Testis (tissue), 5 donors: ENCODE measurements at places on chromosomes 6 and 20. TPM values are rescaled to one million over a fixed set of nuclear protein-coding genes. Genes with fewer than 3 reads are reported as not detected.

GRCh38 chr20:1505361-1505760 is 14.1 kb upstream of the SIRPB2 start:
- H3K27me3 ChIP-seq = no peaks in the 10 kb centered on the region
- no peaks in the 10 kb centered on the region for H3K36me3 ChIP-seq
- no peak for DNase-seq

GRCh38 chr20:24478584-24478983 is 9.2 kb downstream of the SYNDIG1 start:
- H3K27ac ChIP-seq = no peak overlapping the region
- no peaks in the 10 kb centered on the region for H3K27me3 ChIP-seq
- no peak overlapping the region for H3K4me3 ChIP-seq
- H3K36me3 ChIP-seq = no peaks in the 10 kb centered on the region
- H3K4me1 ChIP-seq = no peaks in the 10 kb centered on the region

The TMEM217 gene
- 46.5 TPM for polyA plus RNA-seq

DNA sequence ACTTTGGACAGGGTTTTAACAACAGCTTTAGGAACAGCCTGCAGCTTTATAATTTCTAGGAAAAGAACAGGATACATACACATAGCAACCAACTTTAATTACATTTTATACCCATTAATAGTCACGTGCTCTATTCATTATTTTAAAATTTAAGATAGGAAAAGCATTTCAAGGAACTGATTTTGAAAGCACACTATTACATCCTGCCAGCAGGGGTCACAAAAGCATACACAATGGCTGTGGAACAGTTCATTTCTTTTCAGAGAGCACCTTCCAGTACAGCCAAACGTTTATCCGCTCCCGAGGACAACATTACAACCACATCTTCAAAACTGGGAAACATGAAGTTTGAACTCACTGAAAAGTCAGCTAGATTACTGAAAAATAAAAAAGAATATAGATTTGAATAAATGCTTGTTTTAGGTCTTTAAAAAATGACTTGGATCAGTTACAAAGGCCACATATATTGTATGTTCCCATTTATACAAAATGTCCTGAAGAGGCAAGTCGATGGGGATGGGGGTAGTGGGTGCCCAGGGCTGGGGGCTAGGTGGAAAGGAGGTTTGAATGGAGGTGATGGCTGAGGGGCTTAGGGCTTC is 104.6 kb upstream of the EXOC2 start:
- no peaks in the 10 kb centered on the region for H3K4me1 ChIP-seq
- peak; percentile 69 for DNase-seq
- H3K27me3 ChIP-seq = no peaks in the 10 kb centered on the region
- no peak overlapping the region for H3K4me3 ChIP-seq
- H3K27ac ChIP-seq = no peak overlapping the region
- H3K36me3 ChIP-seq = no peaks in the 10 kb centered on the region

DNA sequence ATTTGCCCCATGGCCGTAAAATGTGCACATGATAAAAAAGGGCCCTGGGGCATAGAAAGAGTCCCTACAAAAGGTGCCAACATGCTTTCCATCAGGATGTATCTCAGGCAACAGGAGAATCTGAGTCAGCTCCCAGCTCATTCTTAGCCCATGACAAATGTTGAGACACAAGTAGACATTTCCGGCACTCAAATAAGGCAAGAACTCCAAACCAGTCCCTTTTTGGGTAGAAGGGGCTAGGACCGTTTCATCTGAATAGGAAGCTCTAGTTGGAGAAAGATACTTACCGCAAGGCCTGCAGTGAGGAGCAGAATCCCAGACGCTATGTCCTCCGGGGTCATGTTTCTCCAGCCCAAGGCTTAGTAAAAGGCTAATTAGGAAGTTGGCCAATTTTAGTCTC is 261.0 kb upstream of the RIN2 start:
- no peaks in the 10 kb centered on the region for H3K36me3 ChIP-seq
- H3K4me3 ChIP-seq = no peak overlapping the region
- no peak for DNase-seq
- H3K4me1 ChIP-seq = peaks cover 7% of the 10 kb centered on the region

GRCh38 chr20:63158845-63159244 is 57.1 kb downstream of the YTHDF1 start:
- no peak overlapping the region for H3K27ac ChIP-seq
- no peaks in the 10 kb centered on the region for H3K36me3 ChIP-seq
- no peak overlapping the region for H3K4me3 ChIP-seq
- H3K27me3 ChIP-seq = no peaks in the 10 kb centered on the region

The APCDD1L gene
- polyA plus RNA-seq = 0.20 TPM

- H3K27ac ChIP-seq = no peak overlapping the region
- no peaks in the 10 kb centered on the region for H3K4me1 ChIP-seq
- no peak for DNase-seq
- H3K36me3 ChIP-seq = no peaks in the 10 kb centered on the region
- H3K27me3 ChIP-seq = no peaks in the 10 kb centered on the region
Observed at GRCh38 chr6:143090314-143091044, 29.8 kb downstream of the AIG1 start.

- no peaks in the 10 kb centered on the region for H3K4me1 ChIP-seq
- no peaks in the 10 kb centered on the region for H3K36me3 ChIP-seq
- H3K27me3 ChIP-seq = no peaks in the 10 kb centered on the region
- no peak overlapping the region for H3K27ac ChIP-seq
- DNase-seq = no peak
- H3K4me3 ChIP-seq = no peak overlapping the region
Observed at GRCh38 chr6:159080217-159080976, 35.6 kb upstream of the TAGAP start.

The HLA-DQA1 gene
- polyA plus RNA-seq = 33.9 TPM

The DZANK1 gene
- polyA plus RNA-seq = 11.6 TPM

The COL19A1 gene
- 0.30 TPM for polyA plus RNA-seq

The APOBEC2 gene
- 8.5 TPM for polyA plus RNA-seq

GRCh38 chr6:161152907-161153662 is 120.8 kb downstream of the AGPAT4 start:
- no peak overlapping the region for H3K4me3 ChIP-seq
- H3K36me3 ChIP-seq = no peaks in the 10 kb centered on the region
- no peak for DNase-seq
- no peaks in the 10 kb centered on the region for H3K27me3 ChIP-seq

The CLPSL1 gene
- not detected for polyA plus RNA-seq

The AMD1 gene
- 47.9 TPM for polyA plus RNA-seq

DNA sequence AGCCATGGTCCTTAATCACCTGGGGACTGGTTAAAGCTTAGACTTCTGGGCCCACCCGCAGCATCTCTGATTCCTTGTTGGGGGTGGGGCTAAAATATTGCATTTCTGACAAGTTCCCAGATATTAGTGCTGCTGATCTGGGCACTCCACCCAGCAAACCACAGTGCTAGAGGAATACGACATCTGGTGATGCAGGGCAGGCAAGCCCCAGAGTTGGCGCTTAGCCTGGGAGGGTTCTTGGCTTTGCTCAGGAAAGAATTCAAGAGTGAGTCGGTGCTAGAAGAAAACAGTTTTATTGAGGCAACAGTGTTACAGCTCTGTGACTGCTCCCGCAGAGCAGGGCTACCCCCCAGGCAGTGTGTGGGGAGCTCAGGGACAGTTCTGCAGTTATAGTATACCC is 210.7 kb downstream of the TFAP2C start:
- DNase-seq = no peak
- no peak overlapping the region for H3K4me3 ChIP-seq
- no peaks in the 10 kb centered on the region for H3K36me3 ChIP-seq
- H3K27ac ChIP-seq = no peak overlapping the region

DNA sequence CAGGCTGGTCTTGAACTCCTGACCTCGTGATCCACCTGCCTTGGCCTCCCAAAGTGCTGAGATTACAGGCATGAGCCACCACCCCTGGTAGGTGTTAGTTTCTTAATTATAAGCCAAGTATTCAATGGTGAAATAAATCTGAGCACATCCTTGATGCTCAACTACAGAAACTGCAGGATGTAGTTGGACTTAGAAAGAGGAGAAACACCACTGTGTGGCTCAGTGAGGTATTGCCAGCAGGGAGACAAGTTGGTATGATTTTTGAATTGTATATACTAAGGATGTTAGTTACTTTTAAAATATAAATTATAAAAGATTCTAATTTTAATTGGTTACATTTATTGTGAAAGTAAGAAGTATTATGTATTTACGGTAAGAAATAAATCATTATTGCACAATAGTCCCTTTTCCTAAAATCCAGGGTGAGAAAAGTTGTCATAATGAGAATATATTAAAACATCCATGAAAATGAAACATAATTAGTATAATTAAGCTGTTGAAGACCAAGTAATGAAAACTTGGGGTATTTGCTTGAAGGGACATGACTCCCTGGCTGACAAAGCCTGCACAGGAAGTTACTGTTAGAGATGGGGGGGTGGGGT is 17.6 kb downstream of the SLC18B1 start:
- DNase-seq = no peak
- H3K4me1 ChIP-seq = no peaks in the 10 kb centered on the region
- H3K4me3 ChIP-seq = no peak overlapping the region
- no peaks in the 10 kb centered on the region for H3K36me3 ChIP-seq
- H3K27me3 ChIP-seq = no peaks in the 10 kb centered on the region
- no peak overlapping the region for H3K27ac ChIP-seq

The OR2H1 gene
- 18.8 TPM for polyA plus RNA-seq

DNA sequence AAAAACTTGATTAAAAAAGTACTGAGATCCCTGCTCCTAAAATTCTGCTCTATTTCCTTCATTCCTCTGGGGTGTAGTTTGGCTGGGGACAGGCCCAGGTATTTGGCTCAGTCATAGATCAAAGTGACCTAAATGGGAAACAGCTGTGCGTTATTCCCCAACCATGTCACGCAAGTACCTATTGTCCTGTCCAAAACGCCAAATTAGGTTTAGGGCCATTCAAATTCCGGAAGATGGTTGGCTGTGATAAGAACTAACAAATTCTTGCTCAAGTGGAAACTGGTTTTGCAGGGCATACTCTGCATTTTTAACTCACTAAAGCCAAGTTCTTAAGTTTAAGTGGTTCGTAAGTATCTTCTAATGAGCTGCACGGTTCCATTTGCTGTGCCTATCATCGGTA is 147.6 kb upstream of the TMEM170B start:
- no peaks in the 10 kb centered on the region for H3K36me3 ChIP-seq
- H3K27ac ChIP-seq = no peak overlapping the region
- no peak for DNase-seq
- no peaks in the 10 kb centered on the region for H3K27me3 ChIP-seq
- H3K4me1 ChIP-seq = no peaks in the 10 kb centered on the region

The SEL1L2 gene
- 9.5 TPM for polyA plus RNA-seq

DNA sequence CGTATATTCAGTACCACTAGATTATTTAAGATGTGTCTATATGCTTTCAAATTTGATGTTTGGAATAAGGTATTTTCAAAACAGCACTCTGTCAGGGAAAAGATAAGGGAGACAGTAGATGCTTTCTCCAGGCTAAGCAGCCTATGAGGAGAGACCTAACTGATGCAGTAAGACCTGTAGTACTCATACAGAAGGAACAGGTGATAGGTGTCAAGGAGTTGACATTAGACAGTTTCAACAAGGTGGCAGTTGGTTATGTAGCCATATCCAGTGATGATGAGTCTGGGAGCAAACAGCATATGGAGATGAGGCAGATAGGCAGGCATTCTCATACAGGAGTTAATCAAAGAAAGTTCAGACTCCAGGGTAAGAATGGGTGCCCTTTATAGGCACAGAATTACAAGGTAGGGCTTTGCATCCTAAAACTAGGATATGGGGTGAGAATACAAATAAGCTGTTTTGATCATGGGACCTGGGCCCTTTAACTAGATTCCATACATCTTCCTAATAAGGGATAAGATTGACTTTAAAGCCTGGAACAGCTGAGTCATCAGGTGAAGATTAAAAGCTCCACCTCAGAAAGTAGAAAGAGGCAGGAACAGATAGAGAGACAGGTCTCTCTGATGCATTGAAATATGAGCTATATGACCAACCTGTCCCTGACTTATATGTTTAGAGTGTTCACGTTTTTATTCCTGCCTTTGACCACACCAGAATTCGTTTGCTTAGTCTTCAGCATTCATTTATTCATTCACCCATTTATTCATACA is 7.9 kb downstream of the RSPH4A start:
- DNase-seq = no peak
- H3K27me3 ChIP-seq = no peaks in the 10 kb centered on the region
- H3K4me3 ChIP-seq = no peak overlapping the region
- no peaks in the 10 kb centered on the region for H3K4me1 ChIP-seq

DNA sequence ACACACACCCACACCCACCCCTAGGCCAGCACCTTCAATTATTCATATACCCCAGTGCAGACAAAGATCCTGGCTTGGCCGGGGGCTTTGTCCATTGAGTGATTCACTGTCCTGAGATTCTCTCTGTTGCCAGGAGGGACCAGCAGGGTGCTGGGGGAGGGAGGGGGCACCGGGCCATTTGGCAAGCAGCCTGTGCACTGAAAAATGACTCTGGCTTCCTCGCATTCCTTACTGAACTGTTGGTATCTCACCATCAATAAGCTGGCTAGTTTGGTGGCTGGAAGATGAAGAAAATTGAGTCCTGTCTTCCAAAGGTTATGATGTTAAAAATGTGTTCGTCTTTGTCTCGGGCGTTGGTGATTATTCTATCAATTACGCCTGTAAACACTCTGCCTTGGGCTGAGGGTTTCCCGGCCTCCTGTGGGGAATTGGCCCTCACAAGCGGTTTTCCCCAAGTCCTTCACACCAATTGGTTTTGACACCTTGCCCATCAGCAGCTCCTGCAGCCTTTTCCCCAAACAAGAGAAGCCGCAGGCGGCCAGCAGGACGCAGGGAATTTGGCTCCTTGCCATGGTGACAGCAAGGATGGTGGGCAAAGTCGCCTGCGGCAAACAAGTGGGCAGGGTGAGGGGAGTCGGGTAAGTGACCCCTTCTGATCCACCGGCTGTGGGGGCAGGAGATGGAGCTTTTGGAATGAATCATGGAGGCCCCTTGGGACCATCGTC is 4.9 kb downstream of the VSTM2L start:
- peaks cover 38% of the 10 kb centered on the region for H3K4me1 ChIP-seq
- no peaks in the 10 kb centered on the region for H3K27me3 ChIP-seq
- peak; percentile 69 for DNase-seq

- DNase-seq = peak; percentile 63
- H3K27ac ChIP-seq = peak overlapping the region; percentile 42
- H3K4me3 ChIP-seq = no peak overlapping the region
- H3K4me1 ChIP-seq = peaks cover 24% of the 10 kb centered on the region
- no peaks in the 10 kb centered on the region for H3K27me3 ChIP-seq
- no peaks in the 10 kb centered on the region for H3K36me3 ChIP-seq
Observed at GRCh38 chr6:33018904-33019303, 9.5 kb upstream of the HLA-DOA start.

DNA sequence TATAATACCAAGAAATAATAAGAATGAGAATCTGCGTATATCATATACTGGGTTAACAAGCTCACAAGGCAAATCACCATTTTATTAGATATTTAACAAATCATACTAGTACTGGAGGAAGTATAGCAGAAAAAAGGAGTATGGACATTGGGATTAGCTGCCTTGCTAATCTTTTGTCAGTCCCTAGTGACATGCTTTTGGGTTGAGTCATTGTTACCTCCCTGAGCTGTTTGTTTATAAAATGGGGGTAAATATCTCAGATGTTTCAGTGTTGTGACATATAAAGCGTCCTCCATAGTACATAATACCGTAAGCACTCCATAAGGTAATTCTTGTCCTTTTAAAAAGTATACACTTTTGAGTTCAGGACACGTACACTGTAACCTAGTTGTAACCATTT is 107.0 kb downstream of the ESR1 start:
- DNase-seq = no peak
- peaks cover 2% of the 10 kb centered on the region for H3K4me1 ChIP-seq
- H3K36me3 ChIP-seq = no peaks in the 10 kb centered on the region
- no peaks in the 10 kb centered on the region for H3K27me3 ChIP-seq

- H3K36me3 ChIP-seq = no peaks in the 10 kb centered on the region
- peaks cover 15% of the 10 kb centered on the region for H3K4me1 ChIP-seq
- no peak for DNase-seq
- no peak overlapping the region for H3K27ac ChIP-seq
Observed at GRCh38 chr6:12014027-12014872, 2.1 kb downstream of the HIVEP1 start.
